ENCODE measurements at places on chromosomes 11 and 22.

DNA sequence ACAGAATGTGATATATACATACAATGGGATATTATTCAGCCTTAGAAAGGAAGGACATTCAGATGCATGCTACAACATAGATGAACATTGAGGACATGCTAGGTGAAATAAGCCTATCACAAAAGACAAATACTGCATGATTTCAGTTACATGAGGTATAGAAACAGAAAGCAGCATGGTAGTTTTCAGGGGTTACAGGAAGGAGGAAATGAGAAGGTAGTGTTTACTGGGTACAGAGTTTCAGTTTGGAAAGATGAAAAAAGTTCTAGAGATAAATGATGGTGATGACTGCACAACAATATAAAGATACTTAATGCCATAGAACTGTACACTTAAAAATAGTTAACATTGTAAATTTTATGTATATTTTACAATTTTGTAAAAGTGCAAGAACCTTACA lies 266.7 kb upstream of the C11orf87 start:
- DNase-seq: no peak

DNA sequence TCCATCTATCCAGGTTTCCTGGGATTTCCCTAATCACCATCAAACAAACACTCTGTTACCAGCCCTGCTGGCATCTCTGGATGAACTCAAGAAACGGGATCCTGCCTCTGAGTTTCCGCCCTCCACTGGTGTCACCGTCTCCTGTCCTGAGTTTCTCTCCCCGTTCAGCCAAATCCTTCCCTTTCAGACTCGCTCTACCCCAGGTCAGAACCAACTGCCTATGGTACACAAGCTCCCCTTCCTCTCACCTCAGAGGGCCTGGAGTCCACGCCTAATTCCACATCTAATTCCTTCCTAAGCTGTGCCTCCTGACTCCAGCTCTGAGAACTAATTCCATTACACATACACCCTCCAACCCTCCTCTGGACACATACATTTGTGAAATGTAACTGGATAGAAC lies 96.1 kb downstream of the SHANK2 start:
- no peak for DNase-seq

DNA sequence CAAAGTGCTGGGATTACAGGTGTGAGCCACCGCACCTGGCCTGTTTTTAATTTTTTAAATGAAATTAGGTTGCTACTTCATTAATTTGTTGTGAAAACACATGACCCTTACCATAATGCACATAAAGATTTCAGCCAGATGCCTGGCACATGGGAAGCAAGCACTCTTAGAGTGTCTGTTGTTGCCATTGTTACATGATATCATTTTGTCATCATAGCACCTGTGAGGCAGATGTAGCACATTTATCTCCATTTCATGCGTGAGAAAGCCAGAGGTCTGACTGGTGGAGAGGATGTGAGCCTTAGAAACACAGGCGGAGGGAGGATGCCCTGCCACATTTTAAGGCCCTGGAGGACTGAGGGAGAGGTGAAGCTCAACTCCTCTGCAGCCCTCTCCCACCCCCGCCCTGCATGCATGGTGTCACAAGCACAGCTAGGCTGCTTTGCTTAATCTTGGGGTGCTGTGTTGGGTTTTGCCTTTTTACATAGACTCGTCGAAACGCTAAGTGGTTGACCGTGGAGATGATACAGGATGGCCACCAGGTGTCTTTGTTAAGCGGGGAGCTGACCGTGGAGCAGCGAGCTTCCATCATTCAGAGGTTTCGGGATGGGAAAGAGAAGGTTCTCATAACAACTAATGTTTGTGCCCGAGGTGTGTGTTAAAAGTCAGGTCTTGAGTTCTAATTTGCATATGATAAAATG lies 14.0 kb downstream of the DDX25 start:
- DNase-seq: no peak

DNA sequence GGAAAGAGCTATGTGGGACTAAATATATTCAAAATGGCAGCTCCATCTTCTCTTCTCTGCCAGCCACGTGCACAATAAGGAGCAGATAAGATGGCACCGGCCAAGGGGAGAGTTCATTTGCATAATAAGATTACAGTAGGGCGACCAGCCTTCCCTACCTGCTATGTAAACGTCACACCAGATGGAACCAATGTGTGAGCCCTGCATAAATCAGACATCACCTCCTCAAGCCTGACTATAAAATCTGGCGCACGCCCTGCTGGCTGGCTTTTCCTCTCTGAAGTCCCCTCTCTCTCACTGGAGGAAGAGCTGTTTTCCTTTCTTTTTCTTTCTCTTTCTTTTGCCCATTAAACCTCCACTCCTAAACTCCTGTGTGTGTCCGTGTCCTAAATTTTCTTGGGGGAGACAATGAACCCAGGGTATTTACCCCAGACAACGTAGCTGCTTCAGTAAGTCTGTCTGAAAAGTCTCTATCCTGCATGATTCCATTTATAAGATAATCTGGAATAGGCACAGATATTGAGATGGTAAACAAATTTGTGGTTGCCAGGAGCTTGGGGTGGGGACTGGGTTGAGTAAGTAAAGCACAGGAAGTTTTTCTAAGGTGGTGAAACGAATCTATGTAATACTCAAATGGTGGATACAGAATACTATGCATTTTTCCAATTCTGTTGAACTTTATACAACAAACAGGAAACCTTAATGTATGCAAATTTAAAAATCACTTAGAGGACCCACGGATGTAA lies 670.0 kb upstream of the KIRREL3 start:
- DNase-seq: no peak

GRCh38 chr11:111303461-111303860 lies 5.1 kb downstream of the POU2AF3 start:
- no peak for DNase-seq

GRCh38 chr22:20799449-20799848 lies 25.5 kb downstream of the SERPIND1 start:
- no peak for DNase-seq

DNA sequence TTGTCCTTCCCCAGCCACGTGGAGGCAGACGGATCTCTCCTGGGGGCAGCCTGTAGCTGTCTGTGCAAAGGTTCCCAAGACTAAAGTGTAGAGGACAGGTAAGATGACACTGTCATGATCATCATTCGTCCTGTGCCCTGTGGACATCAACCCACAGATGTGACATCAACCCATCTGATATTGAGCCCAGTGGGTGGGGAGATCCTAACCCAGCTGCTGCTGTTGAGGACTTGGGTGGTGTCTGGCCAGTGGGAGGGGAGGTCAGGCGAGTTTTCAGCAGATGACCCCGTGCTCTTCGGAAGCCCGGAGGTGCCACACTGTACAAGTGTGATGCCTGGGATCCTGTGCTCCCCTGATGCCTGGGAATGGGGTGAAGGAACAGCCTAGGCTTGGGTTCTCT lies 1.2 kb upstream of the GAL start:
- DNase-seq: no peak

DNA sequence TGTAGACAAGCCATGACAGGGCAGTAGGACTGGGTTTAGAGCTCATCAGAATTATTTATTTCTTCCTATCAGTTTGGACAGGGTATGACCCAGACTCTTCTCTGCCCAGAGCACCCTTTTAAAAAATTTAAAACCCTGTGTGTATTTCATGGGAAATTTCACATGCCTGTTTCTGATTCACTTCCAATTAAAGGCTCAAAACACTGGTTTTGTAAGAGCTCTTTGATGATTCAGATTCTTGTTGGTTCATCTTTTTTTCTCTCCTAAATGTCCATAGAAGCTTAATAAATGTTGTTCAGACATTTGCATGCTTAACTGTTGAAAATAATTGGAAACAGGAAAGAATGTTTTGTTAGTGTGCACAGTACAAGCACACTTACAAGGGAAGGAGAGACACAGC lies 13.8 kb downstream of the FLI1 start:
- DNase-seq: no peak

All from activated T-cell treated with anti-CD3 and anti-CD28 coated beads, Interleukin-2, amount 50 U/mL, for 24 hours (primary cell).